ENCODE measurements at places on chromosomes 3 and 15. TPM values are rescaled to one million over a fixed set of nuclear protein-coding genes. Genes with fewer than 3 reads are reported as not detected.

DNA sequence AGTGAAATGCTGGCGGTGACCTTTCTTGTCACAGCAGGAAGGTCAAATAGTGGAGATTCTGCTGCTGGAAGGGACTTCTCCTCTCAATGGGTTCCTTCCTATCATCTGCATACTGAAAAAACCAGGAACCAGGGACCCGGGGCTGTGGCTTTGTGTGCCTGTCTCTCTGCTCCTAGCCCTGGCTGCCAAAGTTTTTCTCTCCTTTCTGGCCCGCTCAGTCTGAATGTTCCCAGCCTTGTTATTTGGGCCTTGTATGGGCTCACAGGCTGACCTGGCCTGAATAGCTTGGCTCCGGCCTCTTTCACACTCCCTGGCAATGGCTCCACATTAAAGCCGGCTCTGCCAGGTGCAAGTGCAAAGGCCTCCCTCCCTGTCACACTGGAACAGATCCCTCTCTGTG is 94.7 kb downstream of the LRIG1 start:
- H3K27ac ChIP-seq = no peak overlapping the region
- peaks cover 37% of the 10 kb centered on the region for H3K36me3 ChIP-seq
- peaks cover 22% of the 10 kb centered on the region for H3K4me1 ChIP-seq

DNA sequence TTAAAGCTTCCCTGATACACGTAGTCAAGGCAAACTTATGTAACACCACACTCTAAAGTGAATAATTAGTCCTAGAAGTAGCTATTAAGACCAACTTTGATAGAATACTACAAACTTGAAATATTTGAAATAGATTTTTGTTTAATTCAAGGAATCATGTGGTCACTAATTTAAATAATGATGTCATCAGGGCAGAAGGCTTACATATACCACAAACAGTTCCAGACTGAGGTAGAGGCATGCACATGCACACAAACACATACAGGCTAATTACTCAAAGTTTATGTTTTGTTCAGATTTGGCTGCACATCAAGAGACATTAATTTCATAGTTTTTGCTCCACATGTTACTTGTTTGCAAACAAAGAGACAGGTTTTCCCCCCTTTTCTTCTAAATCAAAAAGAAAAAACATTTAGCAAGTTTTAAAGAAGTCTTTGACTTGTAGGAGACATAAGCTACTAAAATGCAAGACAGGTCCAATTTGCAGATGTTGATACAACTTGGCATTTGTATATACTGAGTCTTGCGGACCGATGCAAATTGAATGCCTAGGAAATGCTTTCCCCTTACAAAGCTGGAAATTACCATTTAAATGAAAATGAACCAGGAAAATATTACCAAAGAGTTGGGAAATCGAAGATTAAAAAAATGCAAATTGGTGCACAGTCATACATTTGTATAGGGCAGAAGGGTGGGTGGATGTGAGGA is 594.8 kb downstream of the MAGI1 start:
- no peaks in the 10 kb centered on the region for H3K4me1 ChIP-seq
- no peak overlapping the region for H3K27ac ChIP-seq
- no peak overlapping the region for H3K4me3 ChIP-seq
- DNase-seq = no peak
- no peaks in the 10 kb centered on the region for H3K36me3 ChIP-seq

FBXW12 gene
- total RNA-seq = 9.6 TPM

LRRIQ4 gene
- total RNA-seq = not detected

- no peak overlapping the region for H3K4me3 ChIP-seq
- H3K4me1 ChIP-seq = no peaks in the 10 kb centered on the region
- no peaks in the 10 kb centered on the region for H3K27me3 ChIP-seq
- H3K36me3 ChIP-seq = no peaks in the 10 kb centered on the region
- H3K27ac ChIP-seq = no peak overlapping the region
- no peak for DNase-seq
Observed at GRCh38 chr3:111691293-111691909, 96.3 kb upstream of the ZBED2 start.

COPS2 gene
- 56.3 TPM for total RNA-seq

GOLGA6A gene
- total RNA-seq = not detected

Data from pancreas (tissue), 10 donors.